A549 treated with Hydrocortisone at 1 μM for 4 hours (cell line): ENCODE measurements at places on chromosomes 7 and 10. TPM values are rescaled to one million over a fixed set of nuclear protein-coding genes. Genes with fewer than 3 reads are reported as not detected.

YAE1 gene
- total RNA-seq = 16.8 to 24.5 TPM (median 18.5 TPM) in 5 replicates

OTUD1 gene
- total RNA-seq = 2.9 to 3.5 TPM (median 3.2 TPM) in 5 replicates

SGCE gene
- 45.9 to 53.3 TPM (median 52.9 TPM) in 5 replicates for total RNA-seq

NUTM2E gene
- 0.30 to 0.47 TPM (median 0.38 TPM) in 5 replicates for total RNA-seq

CHAT gene
- total RNA-seq = not detected in 5 replicates

ASAH2 gene
- 2.2 to 3.8 TPM (median 2.3 TPM) in 5 replicates for total RNA-seq

AGMO gene
- total RNA-seq = 0.72 to 1.1 TPM (median 0.92 TPM) in 5 replicates

NODAL gene
- not detected in 5 replicates for total RNA-seq
